Fibroblast of upper back skin (primary cell): ENCODE measurements at places on chromosomes 6 and 20.

- no peak for DNase-seq
Measured at GRCh38 chr6:170226647-170227046, 64.2 kb downstream of the DLL1 start.

- no peak for DNase-seq
Measured at GRCh38 chr6:99187429-99187828, 162.0 kb downstream of the FAXC start.

GRCh38 chr20:6160736-6161135 is 37.9 kb upstream of the FERMT1 start:
- DNase-seq, result no peak

GRCh38 chr6:18511211-18511610 is 124.1 kb downstream of the RNF144B start:
- no peak for DNase-seq

GRCh38 chr6:113329942-113330635 is 527.1 kb upstream of the MARCKS start:
- DNase-seq, result no peak

DNA sequence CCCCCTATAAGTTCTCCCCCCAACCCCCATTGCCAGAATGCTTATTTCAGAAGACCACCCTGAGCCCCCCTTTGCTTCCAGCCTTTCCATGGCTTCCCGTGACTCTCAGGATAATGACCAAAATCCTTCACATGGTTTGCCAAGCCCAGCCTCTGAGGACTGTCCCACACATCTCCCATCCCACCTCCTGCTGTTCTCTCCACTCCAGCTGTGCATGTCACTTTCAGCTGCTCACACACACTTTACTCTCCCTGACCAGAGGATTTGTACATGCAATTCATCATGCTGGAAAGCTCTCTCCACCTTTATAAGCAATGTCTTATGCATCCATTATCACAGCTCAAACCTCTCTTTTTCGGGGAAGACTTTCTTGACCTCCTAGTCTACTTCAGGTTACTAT is 164.2 kb downstream of the PRL start:
- no peak for DNase-seq

DNA sequence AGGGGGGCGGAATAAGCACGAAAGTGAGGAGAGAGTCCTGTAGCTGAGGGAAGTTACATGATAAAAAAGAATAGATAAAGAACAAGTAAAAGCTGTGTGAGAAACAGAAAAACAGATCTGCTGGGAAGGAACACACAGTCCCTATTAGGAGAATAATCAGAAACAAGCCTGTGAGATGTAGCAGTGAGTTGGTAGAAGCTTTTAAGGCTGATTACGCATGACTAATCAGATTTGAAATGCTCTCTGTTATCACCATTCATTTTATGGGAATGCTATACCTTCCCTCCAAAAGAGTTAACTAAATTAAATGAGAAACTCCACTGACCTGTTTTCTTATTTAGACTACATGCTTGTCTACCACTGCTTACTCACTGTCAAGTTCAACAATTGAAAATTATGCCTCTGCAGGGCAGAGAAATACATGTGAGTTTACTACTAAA is 15.8 kb downstream of the REPS1 start:
- peak; percentile 43 for DNase-seq

- DNase-seq, result no peak
Measured at GRCh38 chr6:170583756-170584180, 669 bp downstream of the PDCD2 start.

- peak; percentile 80 for DNase-seq
Measured at GRCh38 chr6:47187893-47188587, 121.7 kb downstream of the TNFRSF21 start.

DNA sequence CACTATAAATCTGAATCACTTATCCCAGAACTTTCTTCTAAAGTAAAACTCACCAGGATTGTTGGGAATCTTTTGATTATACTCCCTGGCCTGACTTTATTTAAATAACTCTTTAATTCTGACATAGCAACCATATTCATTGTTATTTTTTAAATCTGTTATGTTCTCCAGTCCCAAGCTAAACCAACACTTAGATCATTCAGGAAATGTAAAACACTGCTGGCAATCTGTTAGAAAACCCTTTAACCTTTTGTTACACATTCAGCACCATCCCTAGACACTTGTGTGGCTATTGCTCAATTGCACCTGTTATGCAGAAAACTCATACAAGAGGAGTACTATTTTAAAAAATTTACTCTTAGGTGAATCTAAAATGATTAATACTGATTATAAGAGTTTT is 101.8 kb upstream of the NHSL1 start:
- no peak for DNase-seq

GRCh38 chr6:124432620-124433019 is 529.6 kb upstream of the RNF217 start:
- DNase-seq, result no peak
